Fibroblast of the conjunctiva (primary cell): ENCODE measurements at places on chromosomes 6 and 20.

DNA sequence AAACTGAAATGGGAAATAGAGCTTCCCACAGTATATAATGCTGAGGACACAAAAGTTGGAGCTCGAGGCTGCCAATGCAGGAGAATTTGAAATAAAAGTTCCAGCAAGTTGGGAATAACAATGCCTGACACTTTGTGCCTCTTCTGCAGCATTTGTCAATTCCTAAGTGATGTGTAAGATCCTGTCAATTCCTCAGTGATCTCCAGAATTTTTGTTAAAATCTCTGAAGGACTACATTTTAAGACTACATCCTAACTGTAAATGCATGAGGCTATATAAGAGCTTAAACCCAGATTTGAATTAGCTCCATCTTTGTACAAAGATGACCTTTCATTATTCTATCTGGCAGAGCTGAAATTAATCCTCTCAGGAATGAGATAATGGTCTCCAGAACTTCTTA lies 208.2 kb downstream of the COL12A1 start:
- DNase-seq: no peak

DNA sequence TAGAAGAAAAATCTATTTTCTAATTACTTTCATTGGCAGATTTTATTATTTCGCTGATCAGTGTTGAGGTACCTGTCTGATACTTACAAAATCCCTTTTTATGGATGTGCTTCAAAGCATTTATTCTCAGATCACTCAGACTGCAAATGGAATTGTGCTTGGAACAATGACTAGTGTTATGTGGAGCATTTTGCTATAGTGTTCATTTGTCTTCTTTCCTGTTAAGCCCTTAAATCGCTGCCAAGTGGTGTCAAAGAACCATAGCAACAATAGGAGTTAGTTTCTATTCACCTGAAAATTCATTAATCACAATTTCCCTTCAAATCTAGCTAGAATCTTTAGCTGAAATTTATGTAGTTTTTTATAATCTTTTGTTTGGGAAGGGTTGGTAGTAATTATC lies 29.8 kb downstream of the SMPDL3A start:
- DNase-seq: no peak

DNA sequence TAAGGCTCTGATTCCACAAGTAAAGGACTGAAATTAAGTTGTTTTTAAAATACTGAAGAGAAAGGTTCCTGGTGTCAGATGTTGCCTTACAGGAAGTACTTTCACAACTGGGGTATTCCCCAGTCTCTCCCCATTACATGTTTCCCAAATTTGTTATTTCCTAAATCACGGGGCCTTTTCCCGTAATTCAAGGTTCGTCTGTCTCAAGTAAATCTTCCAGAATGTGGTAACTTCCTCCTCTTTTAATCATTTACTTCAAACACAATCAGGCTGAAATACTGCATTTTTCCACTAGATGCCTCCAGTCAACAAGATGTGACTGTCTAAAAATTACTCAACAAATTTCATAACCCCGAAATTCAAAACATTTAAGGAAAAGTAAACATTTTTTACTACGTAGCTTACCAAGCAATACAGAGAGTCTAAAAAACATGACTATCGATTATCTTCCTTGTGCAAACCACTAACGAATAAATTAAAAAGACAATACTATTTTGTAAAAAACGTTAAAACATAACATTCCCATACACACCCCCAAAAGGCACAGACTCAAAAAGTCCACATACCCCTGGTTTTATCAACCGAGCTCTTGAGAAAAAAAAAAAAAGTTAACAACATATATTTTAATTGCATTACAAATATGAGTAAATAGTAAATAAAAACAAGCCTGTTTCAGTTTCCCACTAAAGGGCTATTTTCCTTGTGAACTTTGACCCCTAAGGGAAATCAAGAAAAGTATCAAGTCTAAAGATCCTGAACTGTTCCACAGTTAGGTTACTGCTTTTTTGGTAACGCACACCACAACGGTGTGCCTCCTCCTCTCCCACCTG lies 1.7 kb downstream of the SOD2 start:
- peak; percentile 81 for DNase-seq

- no peak for DNase-seq
These were observed 806.6 kb downstream of the C6orf118 start for GRCh38 chr6:164502833-164503232.

DNA sequence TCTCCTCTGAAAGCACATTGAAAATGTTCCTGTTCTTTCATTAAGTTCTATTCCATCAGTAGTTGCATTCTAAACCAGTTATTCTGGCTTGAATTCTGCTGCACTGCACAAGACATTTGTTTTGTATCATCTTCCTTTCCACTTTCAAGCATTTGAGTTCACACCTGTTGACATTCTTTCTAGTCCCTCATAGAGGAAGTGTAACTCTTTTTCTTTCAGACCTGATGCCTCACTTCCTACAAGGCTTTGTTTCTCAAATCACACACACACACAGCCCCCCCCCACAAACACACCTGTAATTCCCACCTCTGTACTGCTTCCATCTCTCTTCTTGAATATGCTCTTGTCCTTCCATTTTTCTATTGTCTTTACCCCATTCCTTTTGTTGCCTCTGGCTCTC lies 50.9 kb downstream of the CCN2 start:
- DNase-seq: no peak
